Stimulated activated CD8-positive, alpha-beta memory T cell treated with anti-CD3 and anti-CD28 coated beads, Interleukin-4, amount 100 ng/mL, for 1 hour (primary cell): ENCODE measurements at places on chromosomes 12 and 14.
A peak's percentile ranks its signal among the peaks of the same experiment; 100 is the strongest.

DNA sequence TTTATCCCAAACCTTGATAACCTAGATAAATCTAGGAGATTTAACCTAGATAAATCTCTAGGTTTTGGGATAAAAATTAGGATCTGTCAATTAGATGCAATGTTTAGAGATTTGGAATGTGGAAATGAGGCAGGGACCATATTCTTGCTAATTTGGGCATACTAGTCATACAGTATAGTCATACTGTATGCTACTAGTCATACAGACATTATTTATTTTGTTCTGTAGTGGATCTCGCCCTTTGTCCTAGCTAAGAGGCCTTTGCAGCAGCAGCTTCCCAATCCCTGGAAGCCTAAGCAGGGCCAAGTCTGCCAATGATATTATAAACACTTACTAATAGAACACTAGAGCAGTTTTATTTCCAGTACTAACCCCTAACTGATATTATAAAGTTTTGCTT lies 136.4 kb downstream of the CEP128 start:
- DNase-seq, result no peak

DNA sequence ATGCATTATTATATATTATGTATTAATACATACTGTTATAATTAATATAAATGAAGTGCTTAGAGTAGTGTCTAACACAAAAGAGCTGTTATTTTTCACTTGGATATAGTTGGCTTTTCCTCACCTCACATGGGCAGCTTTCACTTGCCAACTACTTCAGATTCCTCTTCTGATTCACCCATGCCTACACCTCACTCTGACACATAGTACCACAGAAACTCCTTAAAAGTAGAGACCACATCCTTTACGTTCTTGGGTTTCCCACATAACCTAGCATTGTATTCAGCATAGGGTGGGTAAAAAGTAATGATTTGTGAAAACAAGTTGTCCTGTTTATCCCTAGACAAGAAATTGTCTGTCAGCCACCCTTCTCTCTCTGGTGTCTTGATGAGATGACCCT lies 61.0 kb downstream of the DIO2 start:
- no peak for DNase-seq

- DNase-seq, result peak; percentile 53
Observed at GRCh38 chr12:107320033-107320928, 226.9 kb upstream of the CRY1 start.

DNA sequence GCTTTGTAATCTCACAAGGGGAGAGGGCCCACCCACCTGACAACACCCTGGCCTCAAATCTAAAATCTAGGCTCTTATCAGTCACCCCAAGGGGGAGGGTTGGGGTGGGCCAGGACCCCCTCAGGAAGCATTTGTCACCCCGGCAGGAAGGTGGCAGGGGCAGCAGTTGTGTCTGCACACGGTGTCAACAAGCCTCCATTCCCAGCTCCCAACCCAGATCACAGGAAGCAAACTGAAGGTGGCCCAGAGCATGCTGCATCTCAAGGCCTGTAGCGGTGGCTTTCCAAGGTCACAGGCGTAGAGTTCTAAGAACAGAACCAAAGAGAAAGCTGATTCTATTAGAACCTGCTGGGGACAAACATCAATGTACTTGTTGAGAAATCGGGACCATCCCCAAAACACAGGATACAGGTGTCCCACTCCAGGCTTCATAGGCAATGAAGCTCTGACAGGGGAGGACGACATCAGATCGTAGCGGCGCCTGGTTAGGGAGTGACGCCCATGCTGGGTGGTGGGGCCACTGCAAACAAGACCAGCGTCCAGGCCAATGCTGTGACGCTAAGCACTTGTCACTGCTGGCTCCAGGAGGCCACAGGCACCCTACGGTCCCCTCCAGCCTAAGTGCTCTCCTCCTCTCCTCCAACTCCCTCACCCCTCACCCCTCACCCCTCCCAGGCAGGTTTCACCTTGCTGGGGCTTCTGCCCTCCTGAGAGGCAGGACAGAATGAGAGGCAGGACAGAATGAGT lies 52.9 kb downstream of the CCDC88C start:
- no peak for DNase-seq

GRCh38 chr14:86450085-86450484 lies 920.1 kb downstream of the FLRT2 start:
- DNase-seq, result no peak

DNA sequence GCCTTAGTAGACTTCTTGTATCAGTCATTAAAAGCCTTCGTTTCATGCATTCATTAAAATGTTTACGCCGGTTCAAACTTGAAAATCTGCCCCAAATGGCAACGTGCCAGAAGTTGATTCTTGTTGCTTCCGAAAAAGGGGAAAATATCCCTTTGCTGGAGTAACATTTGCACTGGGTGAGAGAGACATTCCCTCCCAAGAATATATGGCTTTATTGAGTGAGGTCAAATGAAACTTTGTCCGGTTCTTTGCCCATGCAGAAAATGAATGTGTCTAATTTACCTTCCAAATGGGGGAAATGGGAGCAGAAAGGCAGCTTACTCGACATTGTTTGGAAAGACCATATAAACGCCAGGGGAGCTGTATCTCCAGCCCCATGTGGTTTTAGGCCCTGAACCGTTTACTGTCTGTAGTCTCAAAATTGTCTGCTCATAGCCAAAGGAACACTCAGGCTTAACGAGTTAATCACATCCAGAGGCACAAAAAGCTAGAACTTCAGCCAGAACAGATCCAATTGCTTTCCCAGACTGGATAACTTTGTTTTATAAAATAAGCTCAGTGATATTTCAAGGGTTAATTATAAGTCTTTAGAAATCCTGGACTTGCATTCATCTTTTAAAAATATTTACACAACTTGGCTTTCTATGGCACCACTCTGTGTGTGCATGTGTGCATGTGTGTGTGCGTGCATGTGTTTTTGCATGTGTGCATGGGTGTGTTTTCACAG lies 2.9 kb upstream of the EMP1 start:
- no peak for DNase-seq

GRCh38 chr12:54412786-54413185 lies 6.3 kb downstream of the ITGA5 start:
- DNase-seq, result no peak

DNA sequence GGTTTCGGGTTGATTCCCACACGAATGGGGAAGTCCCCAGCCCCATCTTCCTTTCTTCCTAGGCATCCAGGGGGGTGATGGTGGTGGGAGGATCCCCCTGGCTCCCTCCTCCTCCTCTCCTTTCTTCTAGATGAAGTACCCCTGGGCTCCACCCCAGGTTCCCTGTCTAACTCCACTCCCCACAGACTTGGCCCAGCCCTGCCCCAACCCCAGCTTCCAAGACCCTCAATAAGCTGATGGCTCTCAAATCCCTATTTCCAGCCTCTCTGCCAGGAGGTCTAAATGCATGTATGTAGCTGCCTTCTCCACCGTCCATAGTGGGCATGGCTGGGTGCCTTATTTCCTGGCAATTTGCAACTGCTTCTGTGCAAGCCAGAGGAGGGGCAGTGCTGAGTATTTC lies 383.7 kb downstream of the BCL11B start:
- no peak for DNase-seq
